ENCODE measurements at places on chromosomes 6 and 20. TPM values are rescaled to one million over a fixed set of nuclear protein-coding genes. Genes with fewer than 3 reads are reported as not detected.

The RPRD1B gene
- 41.0 TPM for total RNA-seq

The CRISP2 gene
- not detected for total RNA-seq

The SLA2 gene
- 103 TPM for total RNA-seq

The PSMF1 gene
- 127 TPM for total RNA-seq

The GSTA1 gene
- not detected for total RNA-seq

The ACSS1 gene
- total RNA-seq = 53.3 TPM

The C6orf47 gene
- 32.2 TPM for total RNA-seq

The CRISP3 gene
- total RNA-seq = not detected

DNA sequence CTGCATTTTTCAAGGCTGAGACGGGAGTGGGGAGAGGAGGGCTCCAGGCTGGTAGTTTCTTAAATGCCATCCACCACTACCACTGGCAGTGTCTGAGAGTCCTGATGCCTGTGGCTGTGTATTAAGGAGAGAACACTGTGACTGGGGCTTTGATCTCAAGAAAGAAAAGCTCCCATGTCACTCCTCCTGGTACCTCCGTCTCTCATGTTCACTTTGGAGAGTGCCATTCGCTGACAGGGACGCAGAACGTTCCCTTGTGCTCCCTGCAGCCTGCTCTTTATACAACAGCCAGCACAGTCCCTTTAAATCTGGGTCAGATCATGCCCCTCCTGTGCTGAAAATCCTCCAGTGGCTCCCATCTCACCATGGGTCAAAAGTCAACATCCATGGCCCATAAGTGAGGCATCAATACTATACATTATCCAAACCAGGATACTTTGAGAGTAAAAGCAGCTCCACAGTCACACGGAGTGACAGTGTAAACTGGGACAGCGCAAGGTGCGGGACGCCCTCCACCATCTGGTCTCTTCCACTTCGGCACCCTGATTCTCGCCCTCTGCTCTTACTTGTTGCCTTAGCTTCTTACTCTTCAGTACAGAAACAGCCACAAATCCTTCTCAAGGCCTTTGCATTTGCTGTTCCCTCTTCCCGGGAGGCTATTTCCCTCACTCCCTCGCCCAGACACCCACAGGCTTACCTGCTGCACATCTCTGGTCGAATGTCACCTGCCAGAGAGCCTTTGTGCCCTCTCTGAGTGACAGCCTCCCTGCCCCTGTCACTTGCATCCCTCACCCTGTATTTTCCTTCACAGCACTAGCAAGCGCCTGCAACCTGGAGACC, 20.0 kb downstream of the PDYN start:
- DNase-seq = no peak

- peak; percentile 79 for DNase-seq
Observed at GRCh38 chr20:33685328-33686099, 671 bp downstream of the E2F1 start.

- no peak for DNase-seq
Observed at GRCh38 chr6:14824484-14825275, 421.2 kb upstream of the JARID2 start.

DNA sequence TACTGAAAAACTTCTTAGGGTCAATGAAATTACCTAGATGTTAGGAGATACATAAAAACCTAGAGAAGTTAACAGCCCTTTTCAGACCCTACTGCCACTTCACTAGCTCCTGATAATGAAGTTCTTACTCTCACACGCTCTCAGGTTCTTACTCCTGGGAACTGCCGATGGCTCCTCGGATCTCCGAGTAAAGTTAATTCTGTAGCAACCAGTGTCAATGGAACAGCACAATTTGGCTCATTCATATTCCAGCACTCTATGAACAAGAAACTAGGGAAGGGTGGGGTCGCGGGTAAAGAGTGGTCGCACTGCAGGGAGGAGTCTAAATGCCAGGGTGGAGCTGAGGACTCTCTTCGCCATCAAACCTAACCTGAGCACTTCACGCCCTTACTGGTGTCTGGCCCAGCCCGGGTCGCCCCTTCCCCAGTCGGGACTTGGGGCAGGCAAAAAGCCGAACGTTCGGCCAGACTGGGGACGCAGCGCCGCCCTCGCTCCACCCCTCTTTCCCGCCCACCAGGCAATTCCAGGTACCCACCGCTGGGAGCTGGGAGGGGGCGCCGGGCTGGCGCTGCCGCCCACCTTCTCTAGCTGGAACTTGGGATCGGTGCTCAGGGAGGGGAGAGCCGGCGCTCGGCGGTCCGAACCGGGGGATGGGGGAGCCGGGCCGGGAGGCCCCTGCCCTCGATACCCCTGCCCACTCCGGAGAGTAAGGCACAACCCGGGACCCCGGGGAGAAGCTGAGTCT, 744 bp downstream of the RAB23 start:
- no peak for DNase-seq

DNA sequence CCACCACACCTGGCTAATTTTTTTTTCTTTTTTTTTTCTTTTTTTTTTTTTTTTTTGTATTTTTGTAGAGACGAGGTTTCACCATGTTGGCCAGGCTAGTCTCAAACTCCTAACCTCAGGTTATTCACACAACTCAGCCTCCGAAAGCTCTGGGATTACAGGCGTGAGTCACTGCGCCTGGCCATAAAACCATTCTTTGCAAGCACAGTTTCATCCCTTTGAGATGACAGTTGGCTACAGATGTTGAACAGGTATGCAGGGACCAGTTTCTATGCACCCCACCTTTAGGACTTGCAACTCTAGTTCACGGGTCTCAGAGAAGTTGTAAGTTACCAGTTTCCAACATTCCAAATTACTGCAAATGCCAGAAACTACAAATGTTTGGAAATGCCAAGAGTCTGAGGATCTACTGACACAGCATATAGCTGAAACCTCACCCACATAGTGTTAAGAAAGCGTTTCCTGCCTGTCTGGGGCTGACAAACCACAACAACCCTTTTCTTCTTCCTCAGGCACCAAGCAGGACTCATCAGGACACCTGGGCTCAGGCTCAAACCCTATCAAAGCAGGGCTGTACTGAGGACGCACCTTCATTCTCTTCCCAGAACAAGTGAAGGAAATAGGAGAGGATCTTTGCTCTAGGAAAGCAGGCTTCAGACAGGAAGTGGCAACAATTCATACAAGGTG, 22.9 kb downstream of the ARHGAP18 start:
- peak; percentile 36 for DNase-seq

DNA sequence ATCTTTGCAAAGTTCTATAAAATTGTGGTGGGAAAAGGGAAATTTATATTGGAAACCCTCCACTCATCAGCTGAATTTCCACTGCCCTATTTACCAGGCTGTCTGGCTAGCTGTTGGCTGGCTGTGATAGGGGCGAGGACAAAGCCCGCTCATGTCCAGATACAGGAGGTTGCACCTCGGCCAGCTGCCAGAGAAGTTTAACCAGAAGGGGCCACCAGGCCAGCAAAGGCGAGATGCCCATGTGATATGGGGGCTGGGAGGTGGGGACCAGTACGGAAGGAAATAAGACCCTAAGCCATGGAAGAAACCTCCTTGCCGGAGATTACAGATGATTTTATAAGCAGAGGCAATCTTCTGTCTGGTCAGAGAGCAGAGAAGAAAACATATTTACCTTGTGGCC, 143.8 kb downstream of the FNDC1 start:
- no peak for DNase-seq

- no peak for DNase-seq
Observed at GRCh38 chr6:142459271-142459670, 157.5 kb downstream of the ADGRG6 start.

DNA sequence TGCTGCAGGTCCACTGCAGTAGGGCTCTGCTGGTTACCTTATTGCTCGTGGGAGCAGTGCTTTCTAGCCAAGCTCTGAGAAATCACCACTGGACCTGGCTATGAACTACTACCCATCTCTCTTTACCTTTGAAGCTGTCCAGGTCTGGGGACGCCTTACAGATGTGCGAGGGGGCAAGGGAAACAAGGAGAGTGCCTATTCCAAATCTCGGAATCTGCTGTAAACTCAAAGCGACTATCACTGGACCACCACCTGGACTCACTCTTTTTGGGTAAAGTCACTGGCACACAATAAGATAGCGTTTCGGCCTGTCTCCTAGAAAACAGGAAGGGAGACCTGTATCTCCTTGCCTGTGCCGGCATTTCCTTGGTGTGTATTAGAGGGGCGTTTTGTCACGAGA, 5.3 kb downstream of the NRN1 start:
- DNase-seq = no peak

GRCh38 chr20:34907616-34908469, 31.4 kb downstream of the ACSS2 start:
- no peak for DNase-seq

DNA sequence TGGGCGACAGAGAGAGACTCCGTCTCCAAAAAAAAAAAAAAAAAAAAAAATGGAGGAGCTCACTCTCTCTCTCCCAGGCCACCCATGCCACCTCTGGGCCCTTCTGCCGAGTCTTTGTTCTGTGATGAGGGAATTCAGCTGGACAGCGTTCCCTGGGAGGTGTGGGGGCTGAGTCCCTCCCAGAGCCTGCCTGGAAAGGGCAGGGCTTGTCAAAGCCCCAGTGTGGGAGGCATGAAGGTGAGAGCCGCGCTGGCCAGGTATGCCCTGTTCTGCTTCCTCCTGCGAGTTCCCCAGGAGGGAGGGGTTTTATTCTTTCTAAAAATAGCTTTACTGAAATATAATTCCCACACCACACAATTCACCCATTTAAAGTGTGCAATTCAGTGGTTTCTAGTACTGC, 69.6 kb downstream of the TMEM242 start:
- no peak for DNase-seq

GRCh38 chr20:31770243-31770642, 31.2 kb downstream of the TPX2 start:
- DNase-seq = no peak

All from activated naive CD8-positive, alpha-beta T cell treated with anti-CD3 and anti-CD28 coated beads, Interleukin-2, amount 10 ng/mL, durations not matched to agents 7 days and 5 days (primary cell).